Anterior cingulate cortex (tissue), 58 donors: ENCODE measurements at places on chromosomes 6 and 20.

- no peak for DNase-seq
Measured at GRCh38 chr6:47733879-47734558, 35.6 kb downstream of the ADGRF4 start.

DNA sequence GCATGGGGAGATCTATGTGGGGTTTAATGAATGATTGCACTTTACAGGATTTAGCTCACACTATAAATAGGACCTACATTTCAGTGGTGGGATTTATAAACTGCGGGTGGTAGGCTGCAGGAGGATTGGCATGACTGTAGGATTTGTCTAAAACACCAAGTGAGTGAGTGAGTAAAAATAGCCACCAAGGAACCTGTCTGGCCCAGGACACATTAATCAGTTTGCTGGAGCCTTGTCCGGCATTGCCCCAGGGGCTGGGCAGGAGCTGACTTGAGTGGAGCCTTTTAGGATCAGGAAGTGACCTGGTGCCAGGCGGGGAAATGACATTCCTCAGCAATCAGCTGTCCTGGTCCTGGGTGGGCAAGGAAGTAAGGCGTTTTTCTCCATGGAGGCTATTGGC lies 278.7 kb upstream of the PRND start:
- no peak for DNase-seq

DNA sequence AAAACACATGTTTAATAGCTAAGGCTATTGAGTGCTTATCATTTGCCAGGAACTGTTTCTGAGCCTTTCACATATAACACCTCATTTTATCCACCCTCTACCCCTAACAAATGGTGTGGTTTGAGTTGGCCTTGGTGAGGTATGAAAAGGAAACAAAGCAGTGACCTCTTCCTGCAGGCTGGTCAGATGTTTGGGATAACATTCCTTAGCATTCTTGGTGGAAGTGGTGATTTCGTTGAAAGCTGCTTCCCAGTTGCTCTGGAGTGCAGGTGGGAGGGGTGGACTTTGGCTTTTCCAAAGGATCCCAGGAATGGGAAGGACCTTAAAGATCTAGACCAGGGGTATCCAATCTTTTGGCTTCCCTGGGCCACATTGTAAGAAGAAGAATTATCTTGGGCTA lies 41.3 kb downstream of the CARMIL1 start:
- DNase-seq, result no peak

DNA sequence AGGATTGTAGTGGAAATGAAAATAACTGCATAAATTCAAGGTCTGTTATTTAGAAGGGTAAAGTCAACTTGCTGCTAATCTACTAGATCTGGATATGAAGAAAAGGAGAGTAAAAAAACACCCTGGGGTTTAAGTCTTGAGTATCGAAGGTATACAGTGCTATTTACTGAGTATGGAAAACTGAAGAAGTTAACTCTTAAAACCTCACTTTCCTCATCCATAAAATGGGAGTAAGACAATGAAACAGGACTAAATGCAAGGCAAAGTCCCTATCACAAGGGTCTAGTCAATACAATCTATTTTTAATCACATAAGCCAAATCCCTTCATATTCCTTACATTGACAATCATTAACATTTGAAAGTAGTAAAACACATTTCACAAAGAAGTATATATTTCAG lies 2.2 kb downstream of the FBXO5 start:
- no peak for DNase-seq

GRCh38 chr6:146258206-146258605 lies 229.3 kb downstream of the GRM1 start:
- no peak for DNase-seq

GRCh38 chr20:10433014-10433622 lies 904 bp downstream of the MKKS start:
- no peak for DNase-seq

- no peak for DNase-seq
Measured at GRCh38 chr6:87824958-87825491, 123.0 kb upstream of the AKIRIN2 start.

GRCh38 chr6:76701610-76702009 lies 629.1 kb upstream of the IMPG1 start:
- no peak for DNase-seq

- DNase-seq, result no peak
Measured at GRCh38 chr20:6870559-6870958, 103.1 kb downstream of the BMP2 start.

GRCh38 chr6:33375143-33375671 lies 16.4 kb upstream of the KIFC1 start:
- no peak for DNase-seq

GRCh38 chr20:1862663-1863053 lies 32.5 kb upstream of the SIRPA start:
- DNase-seq, result no peak

GRCh38 chr6:142827991-142828390 lies 117.0 kb downstream of the HIVEP2 start:
- no peak for DNase-seq

DNA sequence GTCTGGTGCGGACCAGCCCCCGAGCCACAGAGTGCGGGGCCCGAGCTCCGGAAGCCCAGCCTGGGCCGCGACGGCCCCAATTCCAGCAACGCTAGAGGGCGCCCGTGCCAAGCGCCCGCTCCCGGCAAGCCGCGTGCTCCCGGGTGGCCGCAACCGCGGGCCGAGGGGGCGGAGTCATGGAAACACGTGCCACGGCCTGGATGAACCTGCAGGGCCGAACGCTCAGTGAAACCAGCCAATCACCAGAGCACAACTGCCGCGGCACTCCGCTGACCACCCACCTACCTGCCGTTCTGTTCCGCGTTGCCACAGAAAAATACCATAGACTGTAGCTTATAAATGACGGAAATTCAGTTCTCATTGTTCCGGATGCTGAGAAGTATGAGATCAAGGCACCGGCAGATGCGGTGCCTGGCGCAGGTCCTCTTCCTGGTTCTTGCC lies 85.7 kb upstream of the FOXC1 start:
- no peak for DNase-seq

GRCh38 chr6:166956444-166957086 lies at the start of gene RNASET2:
Gene RNASET2, minus strand, starts transcription at chr6:166956550. Its CDS starts 368 bp downstream, at chr6:166956182.
- DNase-seq, result peak; percentile 88

DNA sequence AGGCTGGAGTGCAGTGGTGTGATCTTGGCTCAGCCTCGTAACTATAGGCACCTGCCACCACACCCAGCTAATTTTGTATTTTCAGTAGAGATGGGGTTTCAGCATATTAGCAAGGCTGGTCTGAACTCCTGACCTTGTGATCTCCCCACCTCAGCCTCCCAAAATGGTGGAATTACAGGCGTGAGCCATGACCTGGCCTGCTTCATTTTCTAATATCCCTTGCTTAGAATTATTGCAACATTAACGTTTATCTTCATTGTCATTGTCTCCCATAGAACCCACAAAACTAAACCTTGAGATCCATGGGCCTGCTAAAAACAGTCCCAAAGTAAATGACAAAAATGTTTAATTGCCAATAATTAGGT lies 6.1 kb downstream of the EEF1A1 start:
- no peak for DNase-seq

DNA sequence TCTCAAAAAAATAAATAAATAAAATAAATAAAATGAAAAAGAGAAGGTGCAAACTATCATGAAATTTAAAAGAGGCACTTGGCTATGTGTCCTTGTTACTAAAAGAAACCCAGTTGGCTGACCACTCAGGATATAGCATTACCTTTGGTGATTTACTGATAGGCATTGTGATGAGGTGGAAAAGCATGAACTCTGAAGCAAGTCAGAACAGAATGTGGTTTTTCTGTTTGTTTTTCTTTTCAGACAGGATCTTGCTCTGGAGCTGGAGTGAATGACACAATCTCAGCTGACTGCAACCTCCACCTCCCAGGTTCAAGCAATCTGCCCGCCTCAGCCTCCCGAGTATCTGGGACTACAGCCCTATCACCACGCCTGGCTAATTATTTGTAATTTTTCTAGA lies 31.9 kb downstream of the ZNF184 start:
- no peak for DNase-seq

- no peak for DNase-seq
Measured at GRCh38 chr6:116764961-116765841, at the start of gene FAM162B. Gene FAM162B, minus strand, starts transcription at chr6:116765719. Its CDS starts 143 bp downstream, at chr6:116765576.
